ENCODE measurements at places on chromosomes 11 and 22. TPM values are rescaled to one million over a fixed set of nuclear protein-coding genes. Genes with fewer than 3 reads are reported as not detected.

The MPEG1 gene
- 1.0 TPM for total RNA-seq

The TALDO1 gene
- total RNA-seq, result 61.2 TPM

The ADAMTS8 gene
- 2.3 TPM for total RNA-seq

The WNT7B gene
- total RNA-seq, result 0.41 TPM

The OR52I1 gene
- not detected for total RNA-seq

The OR4A16 gene
- total RNA-seq, result not detected

The SLC25A18 gene
- total RNA-seq, result 11.7 TPM

The CLMP gene
- total RNA-seq, result 115 TPM

GRCh38 chr11:121341609-121342008, 49.0 kb downstream of the SC5D start:
- no peak for DNase-seq

DNA sequence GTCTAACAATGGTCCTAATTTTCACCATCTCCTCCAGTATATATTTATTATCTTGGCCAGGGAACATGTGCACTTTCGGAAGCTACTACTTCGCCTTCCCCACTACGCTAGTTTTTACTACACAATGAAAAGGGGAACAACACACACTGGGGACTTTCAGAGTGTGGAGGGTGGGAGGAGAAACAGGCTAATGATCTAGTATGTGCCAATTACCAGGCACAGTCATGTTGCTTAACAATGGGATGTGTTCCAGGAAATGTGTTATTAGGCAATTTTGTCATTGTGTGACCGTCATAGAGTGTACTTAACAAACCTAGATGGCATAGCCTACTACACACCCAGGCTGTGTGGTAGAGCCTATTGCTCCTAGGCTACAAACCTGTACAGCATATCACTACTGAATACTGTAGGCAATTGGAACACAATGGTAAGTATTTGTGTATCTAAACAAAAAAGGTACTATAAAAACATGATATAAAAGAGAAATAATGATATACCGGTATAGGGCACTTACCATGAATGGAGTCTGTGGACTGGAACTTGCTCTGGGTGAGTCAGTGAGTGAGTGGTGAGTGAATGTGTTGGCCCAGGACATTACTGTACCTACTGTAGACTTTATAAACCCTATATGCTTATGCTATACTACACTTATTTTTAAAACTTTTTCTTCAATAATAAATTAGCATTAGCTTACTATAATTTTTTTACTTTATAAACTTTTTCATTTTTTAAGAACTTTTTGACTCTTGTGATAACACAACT, 20.1 kb upstream of the CUL5 start:
- no peak for DNase-seq

DNA sequence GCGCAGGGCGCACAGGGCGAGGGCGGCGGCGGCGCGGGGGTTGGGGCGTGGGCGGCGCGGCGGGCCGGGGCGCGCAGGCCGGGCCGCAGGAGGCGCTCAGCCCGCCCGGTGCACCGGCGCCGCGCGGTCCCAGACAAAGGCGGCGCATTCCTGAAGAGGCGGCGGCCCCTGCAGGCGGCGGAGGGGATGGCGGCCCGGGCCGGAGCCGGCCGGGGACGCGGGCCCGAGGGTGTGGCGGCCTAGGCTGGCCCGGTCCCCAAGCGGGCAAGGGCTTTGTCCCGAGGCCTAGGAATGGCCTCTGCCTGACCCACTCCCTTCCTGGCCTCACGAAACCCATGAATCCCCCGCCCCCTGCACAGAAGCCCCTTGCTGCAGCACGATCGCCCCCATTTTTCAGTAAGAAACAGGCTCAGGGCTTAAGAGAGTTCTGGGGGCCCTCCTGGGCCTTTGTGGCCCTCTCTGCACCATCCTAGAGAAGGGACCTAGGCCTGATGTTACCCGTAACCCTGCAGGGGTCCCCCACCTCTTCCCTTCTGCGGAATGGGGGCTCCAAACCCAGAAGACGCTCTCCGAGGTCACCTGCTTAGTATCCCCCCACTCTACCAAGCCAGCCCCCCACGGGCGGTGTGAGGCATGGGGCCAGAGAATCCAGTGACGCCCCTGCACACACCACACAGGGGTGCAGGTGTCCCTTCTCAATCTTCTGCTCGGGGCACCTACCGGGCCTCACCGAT, at the start of gene RTN4R:
Gene RTN4R, minus strand, starts transcription at position 40 of the 734 bp plus-strand sequence. CDS start 226 bp downstream, outside the sequence.
- peak; percentile 68 for DNase-seq

GRCh38 chr11:134267966-134268365, 8.2 kb upstream of the GLB1L3 start:
- DNase-seq, result no peak

- DNase-seq, result no peak
Observed at GRCh38 chr11:64714666-64715065, 8.3 kb downstream of the NRXN2 start.

GRCh38 chr11:117202386-117203068, 3.4 kb downstream of the TAGLN start:
- no peak for DNase-seq

DNA sequence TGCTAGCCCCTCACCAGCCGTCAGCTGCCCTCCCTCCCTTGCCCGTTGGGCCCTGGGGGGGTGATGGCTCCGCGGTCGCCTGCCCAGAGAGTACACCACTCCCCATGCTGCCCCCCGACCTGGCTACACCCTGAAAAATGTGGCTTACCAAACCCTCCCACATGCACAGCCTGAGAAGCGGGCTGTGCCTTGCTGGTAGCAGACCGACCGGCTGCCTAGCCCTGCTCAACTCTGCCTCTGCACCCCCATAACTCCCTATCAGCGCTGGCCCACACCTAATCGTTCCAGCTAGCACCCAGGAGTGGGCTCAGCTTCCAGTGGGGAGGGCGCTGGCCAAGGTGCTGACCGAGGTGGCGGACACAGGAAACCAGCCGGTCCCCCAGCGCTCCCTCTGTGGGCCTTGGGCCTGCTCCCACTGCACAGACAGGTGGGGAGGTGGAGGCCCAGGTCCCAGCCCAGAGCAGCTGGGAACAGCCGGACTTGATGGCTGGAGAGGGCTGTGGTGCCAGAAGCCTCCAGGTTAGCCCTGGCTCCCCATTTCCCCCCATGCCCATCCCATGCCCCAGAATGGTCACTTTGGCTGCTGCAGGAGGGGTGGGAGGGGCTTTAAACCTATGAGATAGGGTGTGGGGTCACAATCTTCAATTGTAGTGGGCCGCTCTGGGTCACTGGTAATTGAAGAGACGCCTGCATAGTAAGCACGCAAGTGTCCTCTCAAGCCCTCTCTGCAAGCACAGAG, 32.1 kb upstream of the PRODH start:
- no peak for DNase-seq

GRCh38 chr11:36672815-36673450, 74.9 kb upstream of the RAG2 start:
- no peak for DNase-seq

DNA sequence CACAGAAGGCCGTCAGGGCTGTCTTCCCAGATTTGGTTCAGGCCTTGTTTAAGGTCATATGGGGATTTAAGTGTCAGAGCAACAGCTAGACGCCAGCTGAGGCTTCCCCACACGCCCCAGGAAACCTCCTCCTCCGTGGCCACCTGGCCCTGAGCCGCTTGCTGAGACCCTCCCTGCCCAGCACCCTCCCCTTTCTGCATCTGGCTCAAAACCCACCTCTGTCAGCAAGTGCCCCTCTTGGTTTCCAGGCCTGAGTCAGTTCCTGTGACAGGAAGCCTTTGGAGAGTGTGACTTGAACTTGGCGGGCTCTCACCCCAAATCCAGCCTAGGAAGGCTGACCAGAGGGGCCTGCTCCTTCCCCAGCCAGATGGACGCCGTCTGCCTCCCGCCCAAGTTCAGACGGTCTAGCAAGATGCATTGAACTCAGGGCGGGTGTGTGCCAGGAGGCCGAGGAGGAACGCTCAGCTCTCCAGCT, 561 bp downstream of the FXYD2 start:
- DNase-seq, result peak; percentile 66

DNA sequence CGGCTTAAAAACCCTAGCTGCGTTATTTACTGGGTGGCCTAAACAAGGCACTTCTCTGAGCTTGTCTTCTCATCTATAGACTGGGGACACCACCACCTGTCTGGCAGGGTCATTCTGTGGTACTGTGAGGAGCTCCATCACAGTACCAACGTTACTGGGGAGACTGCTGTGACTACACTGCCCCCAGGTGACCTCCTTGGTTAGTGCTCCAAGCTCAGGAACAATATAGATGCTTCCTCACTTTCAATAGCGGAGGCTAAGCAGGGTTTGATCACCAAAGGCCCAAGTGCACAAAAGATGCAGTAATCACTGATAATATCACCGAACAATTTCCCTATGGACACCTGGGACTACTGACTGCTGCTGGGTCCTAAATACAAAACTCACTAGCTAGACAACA, 18.8 kb downstream of the PRPF19 start:
- DNase-seq, result no peak

- no peak for DNase-seq
Observed at GRCh38 chr22:42863349-42863961, 6.4 kb upstream of the ARFGAP3 start.

- no peak for DNase-seq
Observed at GRCh38 chr11:45260071-45260470, 26.1 kb downstream of the SYT13 start.

- no peak for DNase-seq
Observed at GRCh38 chr11:106917973-106918372, 100.3 kb downstream of the GUCY1A2 start.

DNA sequence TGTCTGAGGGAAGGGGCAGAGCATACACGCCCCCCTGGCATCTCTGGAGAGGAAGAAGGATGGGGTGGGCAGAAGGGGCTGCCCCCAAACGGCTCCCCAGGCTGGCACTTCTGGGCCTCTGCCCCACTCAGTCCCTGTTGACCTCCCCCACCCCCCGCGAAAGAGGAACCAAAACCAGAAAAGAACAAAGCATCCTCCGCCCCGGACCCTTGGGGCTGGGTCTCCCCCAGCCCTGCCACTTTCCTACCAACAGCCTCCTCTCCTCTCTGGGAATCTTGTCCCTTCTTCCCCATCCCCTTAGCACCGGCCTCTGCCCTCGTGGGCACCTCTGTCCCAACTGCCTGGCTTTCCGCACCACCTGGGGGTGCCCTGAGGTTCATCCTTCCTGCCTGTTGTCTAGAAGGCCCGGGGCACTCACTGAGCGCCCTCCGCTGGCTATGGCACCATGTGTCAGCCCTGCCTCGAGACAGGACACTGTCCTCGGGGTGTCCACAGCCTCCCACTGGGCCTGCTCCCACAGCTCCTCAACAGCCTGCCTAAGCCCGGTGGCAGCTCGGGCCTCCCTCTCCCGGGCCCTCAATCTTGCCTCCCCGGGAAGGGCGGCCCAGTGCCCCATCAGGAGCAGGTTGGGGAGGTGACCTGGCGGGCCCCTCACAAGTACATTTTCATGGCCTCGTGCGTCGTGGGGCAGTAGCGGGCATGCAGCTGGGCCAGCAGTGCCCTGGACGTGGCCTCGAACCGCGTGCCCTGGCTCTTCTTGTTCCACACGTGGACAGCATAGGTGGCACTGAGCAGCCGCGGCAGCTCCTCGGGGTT, 28.2 kb downstream of the A4GALT start:
- DNase-seq, result no peak

- DNase-seq, result no peak
Observed at GRCh38 chr11:61406991-61407728, 14.8 kb downstream of the TMEM216 start.

DNA sequence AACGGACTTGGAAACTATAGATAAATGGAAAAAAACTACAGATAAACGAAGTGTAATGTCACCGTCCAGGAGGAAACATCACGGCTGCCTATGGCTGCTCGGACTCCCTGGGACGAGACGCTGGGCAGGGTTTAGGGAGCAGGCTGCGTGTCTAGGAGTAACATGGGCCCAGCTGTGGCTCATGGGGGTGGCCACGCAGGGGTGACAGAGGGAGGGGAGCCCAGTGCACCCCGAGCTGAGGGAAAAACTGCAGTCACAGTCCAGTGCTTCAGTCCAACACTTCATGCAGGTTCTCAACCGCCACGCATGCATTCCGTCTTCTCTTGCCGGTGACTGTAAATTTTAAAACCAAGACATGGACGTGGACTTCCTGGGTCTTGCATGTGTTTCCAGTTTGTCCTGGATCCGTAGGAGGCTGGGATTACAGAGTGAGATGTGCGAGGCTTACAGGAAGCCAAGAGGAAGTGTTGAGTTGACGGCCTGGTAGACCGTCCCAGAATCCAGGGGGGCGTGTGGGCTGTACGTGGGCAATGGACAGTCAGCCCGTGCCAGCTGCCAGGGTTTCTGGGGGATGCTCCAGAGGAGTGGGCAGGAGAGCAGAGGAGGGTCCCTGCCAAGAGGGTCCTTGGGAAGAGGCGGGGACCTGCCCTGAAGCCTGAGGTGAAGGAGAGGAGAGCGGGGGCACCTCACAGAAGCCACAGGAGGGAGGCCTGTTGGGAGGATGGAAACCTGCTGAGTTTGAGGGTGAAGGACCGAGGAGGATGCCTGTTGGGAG, 691.4 kb downstream of the BRD1 start:
- no peak for DNase-seq

DNA sequence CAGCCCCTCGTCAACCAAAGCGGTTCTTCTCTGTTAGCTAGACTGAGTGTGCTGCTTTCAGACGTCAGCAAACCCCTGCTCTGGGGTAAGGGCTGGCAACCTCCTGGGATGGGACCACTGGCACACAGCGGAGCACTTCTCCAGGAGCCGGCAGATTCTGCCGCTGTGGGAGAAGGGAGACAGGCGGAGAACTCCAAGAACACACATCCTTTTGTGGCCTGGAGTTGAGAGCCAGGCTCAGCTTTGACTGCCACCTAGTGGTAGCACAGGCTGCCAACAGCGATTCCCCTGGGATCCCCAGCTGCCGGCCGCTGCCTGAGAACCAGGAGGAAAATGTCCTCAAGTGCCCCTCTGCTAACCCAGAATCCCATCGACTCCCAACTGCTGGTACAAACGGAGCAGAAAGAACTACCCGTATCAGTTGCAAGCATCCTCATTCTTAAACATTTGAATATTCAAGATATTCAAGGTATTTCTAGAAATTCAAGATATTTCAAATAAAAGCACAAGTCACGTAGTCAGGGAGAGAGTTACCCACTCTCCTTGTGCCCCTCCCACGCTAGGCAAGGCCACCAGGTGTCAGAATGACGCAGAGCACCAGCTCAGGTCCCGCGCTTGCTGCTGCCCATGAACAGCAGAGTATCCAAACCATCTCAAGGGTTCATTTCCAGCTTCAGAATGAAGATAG, 4.9 kb downstream of the LTO1 start:
- peak; percentile 88 for DNase-seq

DNA sequence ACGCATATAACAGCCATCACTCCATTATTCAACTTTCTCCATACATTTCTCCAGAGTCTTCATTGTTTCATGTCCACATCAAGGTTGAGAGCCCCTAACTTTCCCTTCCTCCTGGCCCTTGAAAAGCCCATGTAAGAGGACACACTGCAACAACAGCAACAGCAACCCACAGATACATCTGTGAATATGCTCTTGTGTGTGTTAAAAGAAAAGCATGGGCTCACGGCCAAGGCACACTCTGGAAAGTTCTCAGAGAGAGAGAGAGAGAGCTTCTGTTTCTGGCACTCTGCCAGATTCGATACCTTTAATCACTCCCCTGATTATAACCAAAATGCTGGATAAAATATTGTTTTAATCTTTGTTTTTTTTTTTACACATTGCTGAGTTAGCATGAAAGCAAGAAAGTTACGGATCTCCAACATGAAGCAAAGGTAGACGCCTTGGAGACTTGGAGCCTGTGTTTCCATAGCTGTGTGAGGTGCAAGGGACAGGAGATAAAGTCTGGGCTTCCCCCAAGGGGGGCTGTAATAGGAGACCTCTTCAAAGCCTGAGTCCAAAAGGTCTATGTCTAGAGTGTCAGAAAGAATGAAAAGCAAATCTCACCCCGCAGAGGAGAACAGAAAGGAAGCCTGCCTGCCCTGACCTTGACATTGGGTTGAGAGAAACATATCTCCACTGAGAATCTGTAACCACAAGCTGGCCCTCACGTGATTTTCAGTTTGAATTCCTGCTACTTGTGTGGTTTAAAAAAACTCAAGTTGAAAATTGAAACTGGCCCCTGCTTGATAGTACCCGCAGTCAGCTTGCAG, 33.7 kb upstream of the MPPED1 start:
- DNase-seq, result no peak
